ENCODE measurements at places on chromosomes 1 and 21.

- DNase-seq, result no peak
Observed at GRCh38 chr1:8022395-8023286, 3.5 kb downstream of the ERRFI1 start.

DNA sequence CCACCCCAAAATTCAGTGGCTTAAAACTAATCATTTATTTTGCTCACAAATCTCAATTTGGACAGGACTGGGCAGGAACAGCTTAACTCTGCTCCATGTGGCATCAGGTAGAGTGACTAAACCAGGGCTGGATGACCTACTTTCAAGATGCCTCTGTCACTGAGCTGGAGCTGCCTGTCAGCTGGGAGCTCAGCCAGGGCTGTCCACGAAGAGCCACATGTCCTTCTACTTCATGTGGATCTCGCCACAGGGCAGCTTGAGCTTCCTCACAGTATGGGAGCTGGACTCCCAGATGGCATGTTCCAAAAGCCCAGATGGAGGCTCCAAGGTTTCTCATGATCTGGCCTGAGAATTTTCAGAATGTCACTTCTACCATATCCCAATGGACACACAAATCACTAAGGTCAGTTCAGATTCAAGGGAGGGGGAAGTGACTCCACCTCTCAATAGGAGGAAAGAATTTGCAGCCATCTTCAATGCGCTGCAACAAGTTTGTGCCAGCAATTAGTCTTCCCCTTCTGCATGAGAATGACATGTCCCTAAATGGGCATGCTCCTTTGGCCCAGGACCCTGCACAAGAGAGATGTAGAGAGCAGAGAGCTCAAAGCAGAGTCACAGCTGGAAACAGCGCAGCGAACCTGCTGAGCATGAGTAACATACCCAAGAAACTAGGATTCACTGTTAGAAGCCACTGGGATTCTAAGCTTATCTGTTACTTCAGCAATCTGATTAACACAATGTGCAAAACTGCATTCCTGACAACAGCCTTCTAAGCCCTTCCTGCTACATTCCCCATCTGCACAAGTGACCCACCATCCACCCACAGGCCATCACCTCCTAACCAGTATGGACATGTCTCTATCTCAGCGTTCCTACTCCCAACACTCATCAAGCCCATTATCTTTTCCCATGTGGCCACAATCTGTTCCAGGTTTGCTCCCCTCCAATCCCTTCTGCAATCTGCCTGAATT is 17.0 kb downstream of the HLCS start:
- no peak for DNase-seq

DNA sequence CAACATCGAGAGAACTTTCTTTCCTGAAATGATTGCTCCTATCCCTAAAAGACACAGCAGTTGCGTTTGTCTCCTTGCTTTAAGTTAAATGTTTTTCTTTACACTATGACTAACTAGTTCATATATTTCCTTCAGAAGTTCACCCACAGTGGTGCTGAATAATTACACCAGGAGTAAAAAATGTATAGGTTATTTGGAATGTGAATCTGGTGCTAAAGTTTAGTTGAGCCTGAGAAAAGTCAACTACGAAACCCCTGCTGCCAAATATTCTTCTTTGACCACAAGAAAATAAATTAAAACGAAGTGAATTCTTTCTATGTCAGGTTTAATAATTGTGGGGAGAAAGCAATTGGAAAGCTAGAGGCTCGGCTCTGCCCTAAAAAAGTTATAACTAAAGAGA is 52.8 kb downstream of the C4BPA start:
- DNase-seq, result no peak

DNA sequence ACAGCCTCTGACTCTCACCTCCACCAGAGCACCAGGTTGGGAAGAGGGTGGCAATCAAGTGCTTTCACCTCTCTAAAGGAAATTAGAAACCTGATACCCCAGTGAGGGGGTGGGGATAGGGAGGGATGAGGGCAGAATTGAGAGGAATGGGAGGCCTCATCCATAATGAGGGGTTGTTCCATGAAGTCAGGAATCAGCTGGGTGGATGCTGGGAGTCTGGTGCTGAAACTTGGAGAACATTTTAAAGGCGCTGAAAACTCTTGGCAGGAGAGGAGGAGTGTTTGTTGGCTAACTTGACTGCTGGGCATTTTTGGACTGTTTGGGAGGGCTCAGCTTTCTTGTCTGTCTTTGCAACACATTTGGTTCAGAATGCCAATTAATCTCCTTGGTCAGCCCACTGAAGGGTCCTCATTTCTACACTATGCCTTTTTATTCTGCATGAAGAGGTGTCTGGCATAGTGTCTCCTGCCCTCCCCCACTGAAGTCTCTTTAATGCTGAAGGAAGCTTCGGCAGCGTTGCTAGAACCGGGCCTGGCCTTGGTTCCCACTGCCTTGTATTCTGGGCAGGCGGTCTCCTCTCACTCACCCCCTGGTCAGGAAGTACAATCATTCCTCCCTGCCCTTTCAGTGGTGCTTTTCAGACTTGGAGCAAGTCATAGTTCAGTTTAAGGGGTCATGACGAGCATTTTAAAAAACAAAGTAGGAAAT is 2.2 kb downstream of the PHGDH start:
- DNase-seq, result no peak

- no peak for DNase-seq
Observed at GRCh38 chr1:196425513-196425912, 182.7 kb downstream of the KCNT2 start.

DNA sequence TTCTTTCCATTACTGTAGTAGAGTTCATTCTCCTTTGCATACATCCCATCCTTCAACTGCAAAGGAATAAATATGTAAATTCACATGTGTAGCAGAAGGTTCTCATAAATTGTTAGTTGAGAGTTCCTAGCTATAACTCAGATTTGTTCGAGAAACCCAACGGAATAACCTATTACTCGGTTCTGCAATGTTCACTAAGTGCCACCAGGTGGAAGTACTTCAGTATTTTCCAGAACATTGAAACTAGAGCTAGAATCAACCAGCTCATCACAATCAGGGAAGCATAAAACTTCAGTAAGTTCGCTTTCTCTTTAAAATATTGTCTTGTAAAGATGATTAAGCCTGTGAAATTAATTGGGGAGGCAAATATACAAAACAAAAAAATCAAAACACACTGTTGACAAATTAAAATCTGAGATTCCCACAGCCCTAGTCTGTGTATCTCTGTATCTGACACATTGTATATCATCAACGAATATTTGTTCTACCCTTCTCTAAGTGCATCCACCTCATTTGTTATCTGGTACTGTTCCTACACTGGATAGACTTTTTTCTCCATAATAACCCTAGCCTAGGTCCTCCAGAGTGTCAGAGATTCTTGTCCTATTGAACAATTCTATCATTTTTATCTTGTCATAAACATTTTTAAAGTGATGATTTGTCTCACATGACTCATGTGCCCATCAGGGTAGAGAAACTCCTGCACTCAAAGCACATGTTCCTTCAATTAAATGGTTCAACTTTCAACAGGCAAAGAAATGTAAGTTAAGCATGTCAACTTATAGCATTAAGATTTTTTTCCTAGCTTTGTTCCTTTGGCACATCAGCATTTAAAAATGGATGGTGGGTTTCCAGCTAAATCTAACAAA is 31.9 kb downstream of the MROH9 start:
- DNase-seq, result no peak

DNA sequence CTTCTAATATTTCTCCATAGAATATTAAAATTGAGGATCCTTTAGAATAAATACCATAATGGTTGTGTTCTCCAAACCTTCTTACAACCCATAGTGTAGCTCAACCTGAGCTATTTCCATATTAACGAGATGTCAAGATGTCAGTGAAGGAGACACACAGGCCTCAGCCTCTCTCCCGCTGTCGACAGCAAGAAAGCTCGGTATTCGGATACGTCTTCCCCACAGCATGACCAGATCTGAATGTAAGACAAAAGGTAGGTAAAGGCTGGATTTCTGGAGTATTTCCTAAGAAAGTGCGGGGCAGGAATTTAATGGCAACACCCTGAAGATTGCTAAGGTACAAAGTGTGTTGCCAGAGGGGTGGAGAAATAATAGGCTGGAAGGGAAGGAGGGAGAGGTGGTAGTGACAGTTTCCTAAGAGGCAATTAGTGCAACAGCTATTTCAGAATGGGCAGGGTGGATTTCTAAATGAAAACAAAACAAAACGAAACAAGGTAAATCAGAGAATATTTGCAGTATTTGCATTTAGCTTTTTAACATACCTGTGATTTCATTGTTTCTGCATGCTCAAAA is 1.7 kb downstream of the ADSS2 start:
- no peak for DNase-seq

- DNase-seq, result peak; percentile 57
Observed at GRCh38 chr21:45130324-45130774, 56.0 kb downstream of the ADARB1 start.

- DNase-seq, result no peak
Observed at GRCh38 chr1:15918962-15919715, 56.8 kb downstream of the ZBTB17 start.

GRCh38 chr1:34488080-34488708 is 266.7 kb upstream of the GJB5 start:
- DNase-seq, result no peak

GRCh38 chr1:22089787-22090186 is 37.3 kb downstream of the CDC42 start:
- DNase-seq, result no peak

GRCh38 chr1:206575165-206575893 is 36.9 kb downstream of the EIF2D start:
- no peak for DNase-seq

DNA sequence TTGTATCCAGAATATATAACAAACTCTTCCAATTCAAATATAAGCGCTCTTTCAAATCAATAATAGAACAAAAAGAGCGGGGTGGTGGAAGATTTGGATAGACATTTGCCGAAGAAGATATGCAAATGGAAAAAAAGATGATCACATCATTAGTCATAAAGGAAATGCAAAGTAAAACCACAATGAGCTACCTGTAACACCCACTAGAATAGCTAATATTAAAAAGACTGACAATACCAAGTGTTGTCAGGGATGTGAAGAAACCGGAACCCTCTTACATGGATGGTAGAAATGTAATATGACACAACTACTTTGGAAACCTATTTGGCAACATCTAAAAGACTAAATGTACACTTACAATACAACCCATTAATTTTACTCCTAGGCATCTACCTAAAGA is 5.7 kb upstream of the TRAF5 start:
- DNase-seq, result no peak

DNA sequence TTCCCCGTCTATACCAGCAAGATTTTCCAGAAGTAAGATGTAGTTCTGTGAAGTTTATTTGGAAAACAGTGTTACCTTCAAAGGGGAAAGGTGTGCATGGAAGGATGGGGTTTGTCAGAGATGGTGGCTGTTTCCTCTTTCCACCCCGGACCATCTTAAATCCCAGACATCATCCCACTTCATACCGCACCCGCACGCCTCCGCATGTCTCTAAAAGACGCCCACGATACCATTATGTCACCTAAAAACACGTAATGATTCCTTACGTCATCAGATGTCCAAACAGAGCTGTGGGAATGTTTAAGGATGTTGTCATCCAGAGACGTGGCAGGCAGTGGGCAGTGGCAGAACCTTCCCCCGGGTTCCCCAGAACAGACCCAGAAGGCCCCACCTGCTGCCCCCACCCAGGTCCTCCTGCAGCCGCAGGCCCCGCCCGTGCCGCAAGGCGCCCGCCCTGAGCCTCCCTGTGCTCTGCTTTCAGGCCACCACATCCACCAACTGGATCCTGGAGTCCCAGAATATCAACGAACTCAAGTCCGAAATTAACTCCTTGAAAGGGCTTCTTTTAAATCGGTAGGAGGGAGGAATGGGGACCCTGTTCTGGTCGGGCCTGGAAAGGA is 152.2 kb downstream of the PEX14 start:
- DNase-seq, result peak; percentile 8

DNA sequence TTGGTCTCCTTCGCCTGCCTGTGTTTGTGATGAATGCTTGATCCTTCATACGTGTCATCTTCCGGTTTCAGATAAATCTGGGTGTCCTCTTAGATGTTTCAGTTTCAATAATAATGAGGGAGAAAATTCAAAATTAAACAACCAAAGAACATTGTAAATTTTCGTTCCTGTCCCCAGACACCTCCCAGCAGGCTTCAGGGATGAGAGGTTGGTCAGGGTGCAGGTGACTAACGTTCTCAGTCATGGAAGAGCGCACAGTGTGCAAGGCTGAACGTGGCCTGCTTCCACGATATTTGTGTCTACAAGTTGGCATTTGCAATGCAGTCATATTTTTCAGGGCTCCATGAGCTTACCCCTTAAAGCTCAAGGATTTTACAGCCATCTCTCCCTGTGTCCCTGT is 147.1 kb upstream of the ARHGEF16 start:
- DNase-seq, result no peak

DNA sequence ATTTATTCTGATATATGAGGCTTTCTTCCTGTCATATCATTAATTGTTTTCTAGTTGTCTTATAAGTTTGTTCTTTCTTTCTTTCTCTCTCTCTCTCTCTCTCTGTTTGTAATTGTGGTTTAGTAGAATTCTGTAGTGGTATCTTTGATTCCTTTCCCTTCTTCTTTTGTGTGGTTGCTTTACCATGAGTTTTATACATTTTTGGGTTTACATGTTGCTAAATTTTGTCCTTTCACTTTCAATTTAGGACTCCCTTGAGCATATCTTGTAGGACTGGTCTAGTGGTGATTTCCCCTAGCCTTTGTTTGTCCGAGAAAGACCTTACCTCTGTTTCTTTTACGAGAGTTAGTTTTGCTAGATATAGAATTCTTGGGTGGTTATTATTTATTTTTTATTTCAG is 162.3 kb upstream of the CHRM3 start:
- no peak for DNase-seq

- DNase-seq, result peak; percentile 44
Observed at GRCh38 chr1:15272009-15272781, 25.2 kb downstream of the FHAD1 start.

DNA sequence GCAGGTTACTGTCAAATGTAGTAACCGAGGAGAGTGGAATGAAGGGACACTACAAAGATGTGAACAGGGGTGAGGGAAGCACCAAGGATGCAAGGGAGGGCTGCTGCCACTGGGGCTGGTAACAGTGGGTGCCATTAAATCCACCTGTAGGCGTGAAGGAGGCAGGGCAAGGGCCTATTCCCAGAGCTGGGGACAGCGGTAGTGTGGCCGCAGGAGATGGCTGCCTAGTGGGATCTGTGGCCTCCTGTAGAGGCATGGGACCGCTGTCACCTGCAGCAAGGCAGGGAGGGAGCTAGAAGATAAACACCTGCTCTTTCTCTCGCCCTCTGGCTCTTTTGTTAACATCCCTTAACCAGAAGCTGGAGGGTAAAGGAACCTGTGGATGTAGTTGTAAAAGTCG is 80.5 kb upstream of the CNIH3 start:
- no peak for DNase-seq

DNA sequence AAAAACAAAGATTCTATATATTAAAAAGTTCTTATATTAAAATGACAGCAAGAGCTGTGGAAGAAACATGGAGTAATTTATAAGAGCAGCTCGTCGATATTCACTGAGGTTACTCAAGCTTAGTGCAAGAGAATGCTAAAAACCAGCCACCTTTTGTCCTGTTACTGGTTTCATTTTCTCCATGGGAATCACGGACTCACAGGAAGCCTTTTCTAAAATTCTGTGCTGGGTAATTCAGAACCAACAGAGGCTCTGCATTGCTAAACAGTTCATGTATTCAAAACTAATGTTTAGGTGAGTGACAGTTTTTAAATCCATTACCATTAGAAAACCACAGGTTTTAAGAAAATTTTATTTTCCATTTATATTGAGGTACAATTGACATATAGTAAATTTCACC is 147.8 kb upstream of the MAP1LC3C start:
- DNase-seq, result no peak

- no peak for DNase-seq
Observed at GRCh38 chr21:46374761-46375389, 50.9 kb downstream of the PCNT start.

GRCh38 chr1:21302747-21303715 is 12.8 kb upstream of the ECE1 start:
- no peak for DNase-seq

All from uterus (tissue), 4 donors.